A549 treated with RU486 at 1 μM for 4 hours (cell line): ENCODE measurements at places on chromosomes 3 and 15. TPM values are rescaled to one million over a fixed set of nuclear protein-coding genes. Genes with fewer than 3 reads are reported as not detected.

Gene WDR49
- not detected in 5 replicates for total RNA-seq

Gene FBXL2
- 5.4 to 7.8 TPM (median 7.4 TPM) in 5 replicates for total RNA-seq

Gene FBXO40
- total RNA-seq = not detected in 5 replicates

Gene THPO
- total RNA-seq = not detected in 5 replicates

Gene RPL39L
- total RNA-seq = 49.3 to 61.6 TPM (median 52.4 TPM) in 5 replicates

Gene GAP43
- total RNA-seq = 0.08 TPM in 1 of 5 replicates, not detected in the others

Gene TTLL13
- 0.27 to 0.61 TPM (median 0.39 TPM) in 4 of 5 replicates, not detected in the other for total RNA-seq

Gene PRC1
- total RNA-seq = 180 to 253 TPM (median 211 TPM) in 5 replicates

Gene ZNF860
- 0.95 to 2.1 TPM (median 1.2 TPM) in 5 replicates for total RNA-seq

Gene SPSB4
- 0.08 to 0.26 TPM (median 0.12 TPM) in 5 replicates for total RNA-seq

Gene RAD54L2
- 3.8 to 4.8 TPM (median 4.1 TPM) in 5 replicates for total RNA-seq

Gene RAB11A
- total RNA-seq = 266 to 376 TPM (median 293 TPM) in 5 replicates

Gene TTLL3
- 4.8 to 7.9 TPM (median 6.8 TPM) in 5 replicates for total RNA-seq

Gene ALG1L2
- not detected in 5 replicates for total RNA-seq

Gene CD80
- not detected in 5 replicates for total RNA-seq

Gene NDN
- total RNA-seq = 0.09 to 0.11 TPM in 2 of 5 replicates, not detected in the others

Gene GRIP2
- total RNA-seq = 0.97 to 2.4 TPM (median 1.9 TPM) in 5 replicates

Gene CYP19A1
- total RNA-seq = 0.16 to 0.79 TPM (median 0.31 TPM) in 5 replicates

Gene PRTG
- total RNA-seq = 9.6 to 12.6 TPM (median 11.1 TPM) in 5 replicates

Gene SRP14
- 247 to 312 TPM (median 256 TPM) in 5 replicates for total RNA-seq

Gene GPR160
- total RNA-seq = 0.73 to 2.2 TPM (median 2.0 TPM) in 5 replicates

Gene TM6SF1
- total RNA-seq = 0.19 to 0.31 TPM (median 0.28 TPM) in 3 of 5 replicates, not detected in the others

Gene ARGFX
- total RNA-seq = not detected in 5 replicates

Gene TRA2B
- 161 to 203 TPM (median 182 TPM) in 5 replicates for total RNA-seq

Gene PPP2R3A
- 2.3 to 4.5 TPM (median 3.0 TPM) in 5 replicates for total RNA-seq

Gene CELF6
- 0.08 to 0.15 TPM (median 0.11 TPM) in 5 replicates for total RNA-seq

Gene NAA80
- total RNA-seq = 3.4 to 6.7 TPM (median 5.9 TPM) in 5 replicates

Gene LINGO1
- 6.7 to 12.1 TPM (median 8.9 TPM) in 5 replicates for total RNA-seq

Gene NPAP1
- total RNA-seq = not detected in 5 replicates

Gene CCDC39
- not detected in 5 replicates for total RNA-seq

Gene TPRG1
- 0.13 to 0.38 TPM (median 0.25 TPM) in 5 replicates for total RNA-seq

Gene CPOX
- total RNA-seq = 14.8 to 24.5 TPM (median 22.8 TPM) in 5 replicates

Gene CACNA1D
- total RNA-seq = 0.42 to 0.97 TPM (median 0.81 TPM) in 5 replicates

Gene TRANK1
- 0.93 to 2.4 TPM (median 1.8 TPM) in 5 replicates for total RNA-seq

Gene TRIM69
- 3.3 to 6.8 TPM (median 4.5 TPM) in 5 replicates for total RNA-seq

Gene PRSS50
- not detected in 5 replicates for total RNA-seq

Gene FGF12
- total RNA-seq = 0.37 to 0.94 TPM (median 0.73 TPM) in 5 replicates

Gene KLHL6
- not detected in 5 replicates for total RNA-seq

Gene MITF
- 8.0 to 10.6 TPM (median 9.5 TPM) in 5 replicates for total RNA-seq

Gene ZBED2
- total RNA-seq = 0.13 to 0.43 TPM (median 0.35 TPM) in 5 replicates

Gene TUBGCP5
- 20.8 to 32.9 TPM (median 25.8 TPM) in 5 replicates for total RNA-seq

Gene ARHGEF26
- 4.0 to 6.9 TPM (median 6.5 TPM) in 5 replicates for total RNA-seq

Gene PLA2G4E
- total RNA-seq = not detected in 5 replicates

Gene DNAJC13
- 11.4 to 13.2 TPM (median 12.6 TPM) in 5 replicates for total RNA-seq

Gene FURIN
- total RNA-seq = 41.1 to 61.8 TPM (median 50.3 TPM) in 5 replicates

Gene AHSG
- 0.18 TPM in 1 of 5 replicates, not detected in the others for total RNA-seq

Gene TRH
- not detected in 5 replicates for total RNA-seq

Gene MASP1
- 0.14 to 0.46 TPM in 2 of 5 replicates, not detected in the others for total RNA-seq

Gene CLEC3B
- 0.25 TPM in 1 of 5 replicates, not detected in the others for total RNA-seq

Gene SCN11A
- total RNA-seq = not detected in 5 replicates

Gene CTNNB1
- total RNA-seq = 159 to 195 TPM (median 165 TPM) in 5 replicates

Gene SKOR1
- total RNA-seq = 0.02 to 0.03 TPM in 2 of 5 replicates, not detected in the others

Gene LYZL4
- not detected in 5 replicates for total RNA-seq

Gene VIPR1
- 0.48 to 0.90 TPM (median 0.68 TPM) in 5 replicates for total RNA-seq

Gene FNDC3B
- total RNA-seq = 21.8 to 32.3 TPM (median 30.4 TPM) in 5 replicates
